ENCODE measurements at places on chromosomes 11 and 22.
A peak's percentile ranks its signal among the peaks of the same experiment; 100 is the strongest.

GRCh38 chr11:67423466-67423865, 4.8 kb upstream of the RPS6KB2 start:
- no peak for DNase-seq

DNA sequence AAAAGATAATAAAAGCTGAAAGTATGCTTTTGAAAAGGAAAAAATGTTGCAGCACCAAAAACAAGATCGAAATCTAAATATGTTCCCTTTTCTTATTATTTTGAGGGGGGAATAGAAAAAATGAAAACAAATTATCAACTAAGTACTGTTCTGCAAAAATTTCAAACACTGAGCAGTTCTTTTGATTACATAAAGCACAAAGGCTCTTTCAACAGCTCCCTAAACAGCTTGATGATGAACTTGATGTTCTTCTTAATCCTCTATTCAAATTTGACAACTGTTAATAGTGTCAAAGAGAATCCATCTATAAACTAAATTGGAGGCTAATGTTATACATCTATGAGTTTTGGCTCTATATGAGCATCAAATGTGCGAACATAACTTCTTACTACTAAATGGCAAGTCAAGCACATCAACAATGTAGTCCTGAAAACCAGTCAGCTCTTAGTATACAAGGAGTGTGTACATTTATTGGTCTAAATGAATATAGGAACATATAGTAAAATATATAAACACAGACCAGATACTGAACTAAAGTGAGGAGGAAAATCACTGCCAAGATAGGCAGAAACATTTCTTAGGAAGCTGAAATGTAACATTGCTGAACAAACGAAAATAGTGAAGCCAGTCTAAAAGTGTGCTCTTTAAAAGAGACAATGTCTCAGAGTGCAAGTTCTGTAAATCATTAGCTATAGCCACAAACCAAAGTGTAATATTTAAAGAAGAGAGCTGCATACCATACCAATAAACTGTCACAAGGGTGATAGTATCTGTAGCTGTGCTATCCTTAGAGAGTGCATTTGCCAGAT, 94.3 kb downstream of the SOX6 start:
- DNase-seq: no peak

GRCh38 chr11:17544181-17544622, at the start of gene USH1C:
Gene USH1C, minus strand, starts transcription at chr11:17544416. Its CDS starts 109 bp downstream, at chr11:17544307.
- no peak for DNase-seq

- DNase-seq: peak; percentile 75
These were observed 5.3 kb downstream of the VSIG2 start for GRCh38 chr11:124746621-124747243.

DNA sequence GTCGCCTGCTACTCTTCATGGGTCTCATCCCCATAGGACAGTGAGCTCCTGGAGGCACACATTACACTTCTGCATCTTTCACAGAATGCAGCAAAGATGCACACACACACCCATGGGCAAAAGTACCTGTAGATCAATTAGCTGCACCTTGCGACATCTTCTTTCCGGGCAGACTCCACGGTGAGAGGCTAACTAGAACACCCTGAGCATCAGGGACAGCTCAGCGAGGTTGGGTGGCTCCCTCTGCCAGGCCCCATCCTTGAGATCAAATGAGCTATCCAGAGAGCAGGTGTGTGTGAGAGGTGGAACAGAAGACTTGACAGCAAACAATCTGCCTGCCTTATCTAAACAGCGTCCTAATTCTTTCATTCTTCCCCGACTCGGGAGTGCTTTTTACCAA, 96.1 kb upstream of the BID start:
- no peak for DNase-seq

DNA sequence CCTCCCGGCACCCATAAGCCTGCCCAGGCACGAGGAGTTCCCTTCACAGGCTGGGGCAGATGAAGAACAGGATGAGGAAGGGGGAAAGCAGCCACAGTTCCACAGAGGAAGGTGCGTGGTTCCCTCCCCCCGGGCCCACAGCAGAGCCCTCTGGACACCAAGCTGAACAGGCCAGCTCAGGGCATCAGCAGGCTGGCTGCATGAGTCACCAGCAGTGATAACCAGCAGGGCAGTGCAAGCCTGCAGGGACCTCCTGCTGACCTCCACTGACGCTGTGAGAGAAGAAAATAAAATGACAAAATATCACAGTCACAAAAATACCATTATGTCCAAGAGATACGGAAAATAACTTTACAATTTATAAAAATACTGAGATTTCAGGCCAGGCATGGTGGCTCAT, 11.5 kb downstream of the RTL6 start:
- no peak for DNase-seq

Measured in memory B cell (primary cell).